ENCODE measurements at places on chromosomes 5 and 9. TPM values are rescaled to one million over a fixed set of nuclear protein-coding genes. Genes with fewer than 3 reads are reported as not detected.

The CORO2A gene
- 23.9 TPM for total RNA-seq

The HRCT1 gene
- not detected for total RNA-seq

The JAKMIP2 gene
- total RNA-seq = 88.2 TPM

DNA sequence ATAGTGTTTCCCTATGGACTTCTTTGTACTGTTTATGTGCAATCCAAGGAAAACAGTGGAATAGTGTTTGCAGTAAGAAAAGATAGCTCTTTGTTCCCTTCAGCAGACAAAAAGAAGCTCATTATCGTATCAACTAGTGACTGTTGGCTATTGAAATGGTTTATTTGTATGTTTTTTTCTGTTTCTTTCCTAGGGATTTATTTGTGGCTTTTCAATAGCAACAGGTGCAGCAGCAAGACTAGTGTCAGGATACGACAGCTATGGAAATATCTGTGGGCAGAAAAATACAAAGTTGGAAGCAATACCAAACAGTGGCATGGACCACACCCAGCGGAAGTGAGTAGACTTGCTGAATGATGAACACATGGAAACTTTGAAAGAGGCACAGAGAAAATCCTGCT lies 65.1 kb downstream of the SLC44A1 start:
- no peaks in the 10 kb centered on the region for H3K36me3 ChIP-seq
- H3K4me3 ChIP-seq = no peak overlapping the region
- H3K4me1 ChIP-seq = peaks cover 5% of the 10 kb centered on the region

DNA sequence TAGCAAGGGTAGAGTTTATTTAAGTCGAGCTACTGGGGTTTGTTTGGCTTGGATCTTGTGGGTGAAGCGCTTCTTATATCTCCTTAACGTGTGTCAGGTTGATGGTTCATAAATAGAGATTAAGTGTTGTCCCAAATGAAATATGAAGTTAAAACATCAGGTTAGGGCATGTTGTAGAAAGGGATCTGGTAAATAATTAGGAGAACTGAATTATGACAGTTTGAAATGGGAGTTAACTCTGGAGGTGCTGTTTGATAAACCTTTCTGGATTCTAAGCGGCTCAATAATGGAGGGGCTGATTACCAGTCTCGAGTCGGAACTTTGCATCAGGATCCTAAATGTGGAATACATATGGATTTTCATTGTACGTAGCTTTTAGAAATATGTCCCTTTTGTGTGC lies 717.0 kb upstream of the WWC1 start:
- peak overlapping the region; percentile 96 for H3K27ac ChIP-seq
- H3K4me3 ChIP-seq = peak overlapping the region; percentile 88
- peaks cover 5% of the 10 kb centered on the region for H3K27me3 ChIP-seq
- no peaks in the 10 kb centered on the region for H3K36me3 ChIP-seq
- peaks cover 32% of the 10 kb centered on the region for H3K4me1 ChIP-seq
- DNase-seq = no peak

DNA sequence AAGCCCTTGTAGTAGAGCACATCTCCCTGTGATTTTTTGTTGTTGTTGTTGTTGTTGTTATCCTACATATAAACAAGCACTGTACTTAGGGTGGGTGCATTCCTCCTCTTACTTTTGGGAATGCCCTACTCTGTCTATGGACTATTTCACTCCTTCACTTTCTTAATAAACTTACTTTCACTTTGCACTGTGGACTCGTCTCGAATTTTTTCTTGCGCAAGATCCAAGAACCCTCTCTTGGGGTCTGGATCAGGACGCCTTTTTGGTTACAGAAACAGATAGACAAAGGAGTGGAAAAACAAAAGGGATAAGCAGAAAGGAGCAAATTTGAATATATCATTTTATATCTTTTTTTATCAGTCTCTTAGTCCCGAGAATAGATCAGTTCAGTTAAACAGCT lies 14.4 kb upstream of the PAIP1 start:
- peaks cover 2% of the 10 kb centered on the region for H3K27me3 ChIP-seq
- no peaks in the 10 kb centered on the region for H3K4me1 ChIP-seq
- no peak overlapping the region for H3K27ac ChIP-seq
- DNase-seq = no peak
- H3K4me3 ChIP-seq = no peak overlapping the region

Data from glutamatergic neuron (in vitro differentiated cells).